ENCODE measurements at places on chromosomes 6 and 20.

- DNase-seq, result no peak
Observed at GRCh38 chr6:66336176-66336575, 629.1 kb upstream of the EYS start.

GRCh38 chr6:82437701-82438100, 74.1 kb downstream of the TPBG start:
- DNase-seq, result no peak

DNA sequence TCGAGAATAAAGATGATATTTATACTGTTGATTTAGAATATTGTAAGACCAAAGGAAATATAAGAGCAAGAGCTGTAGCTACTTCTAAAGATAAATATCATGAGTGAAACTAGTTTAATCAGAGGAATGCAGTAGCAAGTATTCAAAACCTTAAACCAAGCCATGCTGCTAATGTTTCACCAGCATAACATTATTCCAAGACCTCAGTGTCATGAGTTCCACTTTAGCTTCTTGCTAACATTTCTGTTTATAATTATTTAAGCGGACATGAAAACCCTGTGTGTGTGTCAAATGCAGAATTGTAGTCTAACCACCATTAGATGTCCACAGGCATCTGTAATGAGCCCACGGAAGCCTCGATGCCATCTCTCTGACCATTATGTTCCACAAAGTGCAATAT, 752.6 kb upstream of the MARCKS start:
- DNase-seq, result no peak

DNA sequence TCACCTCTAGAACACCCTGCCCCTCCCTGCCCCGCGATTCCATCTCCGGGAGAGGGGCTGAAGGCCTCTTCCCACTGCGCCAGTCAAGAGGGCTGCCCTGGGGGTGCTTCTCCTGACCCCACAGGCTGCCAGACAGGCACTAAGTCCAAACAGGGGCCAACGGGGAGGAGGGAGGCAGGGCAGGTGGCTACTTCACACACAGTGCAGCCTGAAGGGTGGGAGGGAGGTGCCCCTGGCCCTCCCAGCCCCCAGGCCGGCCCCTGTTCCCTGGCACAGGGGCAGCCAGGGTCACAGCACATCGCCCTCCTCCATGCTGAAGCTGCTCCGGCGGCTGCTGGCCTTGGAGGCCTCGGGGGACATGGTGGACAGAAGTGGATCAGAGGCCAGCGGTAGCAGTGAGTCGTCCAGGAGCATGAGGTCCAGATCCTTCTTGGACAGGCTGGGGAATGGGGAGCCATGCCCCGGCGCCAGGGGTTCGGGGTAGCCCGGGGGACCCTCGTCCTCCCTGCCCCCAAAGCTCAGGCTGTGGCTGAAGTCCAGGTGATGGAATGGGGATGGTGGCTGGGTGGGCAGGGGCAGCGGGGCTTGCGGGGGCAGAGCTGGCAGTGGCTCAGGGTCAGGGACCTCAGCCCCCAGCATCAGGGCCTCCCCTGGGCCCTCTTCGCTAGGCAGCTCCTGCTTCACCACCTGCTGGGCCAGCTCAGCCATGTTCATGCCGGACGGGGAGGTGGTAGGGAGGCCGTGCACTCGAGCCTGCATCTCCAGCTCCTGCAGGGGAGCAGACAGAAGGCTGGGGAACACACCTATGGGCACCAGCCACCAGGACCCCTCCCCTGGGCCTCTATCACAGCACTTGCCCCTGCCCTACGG, 46.3 kb downstream of the MDFI start:
- DNase-seq, result no peak

DNA sequence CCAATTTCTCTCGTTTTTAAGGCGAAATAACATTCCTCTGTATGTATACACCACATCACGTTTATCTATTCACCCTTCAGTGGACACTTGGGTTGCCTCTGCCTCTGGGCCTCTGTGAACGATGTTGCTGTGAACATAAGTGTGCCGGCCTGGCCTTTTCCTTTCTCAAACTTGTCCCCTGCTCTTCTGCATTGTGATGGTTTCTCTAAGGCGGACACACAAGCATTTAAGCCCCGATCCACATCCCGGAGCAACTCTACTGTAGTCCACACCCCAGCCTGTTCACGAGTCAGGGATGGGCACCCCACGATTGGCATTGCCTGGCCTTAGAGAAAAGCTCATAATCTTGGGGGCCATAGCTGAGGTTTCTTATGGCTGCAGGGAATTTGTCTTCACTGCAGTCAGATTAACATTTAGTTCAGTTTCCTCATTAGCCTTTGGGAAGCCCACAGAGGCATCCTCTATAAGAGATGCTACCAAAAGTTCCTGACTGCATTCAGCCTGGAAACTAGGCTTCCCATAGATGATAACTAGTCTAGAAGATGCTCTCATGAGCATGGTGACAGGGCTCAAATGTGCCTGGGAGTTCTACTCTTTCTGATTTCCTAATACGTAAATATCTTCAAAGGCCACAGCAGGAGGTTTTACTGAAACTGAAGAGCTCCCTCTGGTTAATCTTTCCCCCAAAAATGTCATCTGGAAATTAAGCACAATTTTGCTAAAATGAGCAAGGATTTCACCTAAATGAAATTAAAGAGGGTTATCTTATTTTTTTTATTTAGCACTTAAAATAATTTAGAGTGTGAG, 762 bp downstream of the ZC3H12D start:
- DNase-seq, result no peak

Measured in CD4-positive, alpha-beta T cell treated with Interleukin-6 for 4 hours (primary cell).